Chondrocyte (in vitro differentiated cells): ENCODE measurements at places on chromosomes 12 and 14. TPM values are rescaled to one million over a fixed set of nuclear protein-coding genes. Genes with fewer than 3 reads are reported as not detected.

The CHFR gene
- 49.6 to 58.9 TPM (median 56.2 TPM) in 3 replicates for total RNA-seq

- H3K4me3 ChIP-seq: no peak overlapping the region
- no peaks in the 10 kb centered on the region for H3K27me3 ChIP-seq
- no peak for DNase-seq
- H3K27ac ChIP-seq: no peak overlapping the region
- no peaks in the 10 kb centered on the region for H3K36me3 ChIP-seq
These were observed 21.6 kb downstream of the SOX5 start for GRCh38 chr12:23927907-23928306.

DNA sequence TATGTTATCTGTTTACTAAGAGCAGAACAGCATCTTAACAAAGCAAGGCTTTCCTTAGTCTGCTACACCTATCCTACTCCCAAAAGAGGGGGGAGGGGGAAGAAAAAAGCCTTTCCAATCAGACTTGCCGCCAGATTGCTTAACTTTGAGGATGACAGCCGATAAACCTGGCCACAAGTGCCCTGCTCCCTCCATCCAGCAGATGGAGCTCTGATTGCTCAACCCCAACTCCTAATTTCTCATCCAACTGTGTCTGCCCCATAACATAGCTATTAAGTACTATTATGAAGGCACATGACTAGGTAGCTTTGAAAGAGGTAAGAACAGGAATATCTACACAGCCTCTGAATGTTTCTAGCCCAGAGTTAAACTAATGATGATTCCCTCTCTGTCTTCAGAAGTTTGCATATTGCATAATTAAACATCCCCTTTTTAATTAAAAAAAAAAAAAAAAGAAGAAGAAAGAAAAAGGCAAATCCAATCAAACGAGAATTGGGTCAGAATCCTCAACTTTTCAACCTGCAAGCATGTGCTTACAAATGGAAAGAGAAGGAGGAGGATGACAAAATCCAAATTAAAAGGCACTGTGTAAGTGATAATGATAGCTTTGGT lies 247.4 kb downstream of the GALC start:
- no peaks in the 10 kb centered on the region for H3K4me1 ChIP-seq
- no peak overlapping the region for H3K4me3 ChIP-seq
- H3K36me3 ChIP-seq: no peaks in the 10 kb centered on the region
- DNase-seq: no peak
- H3K27ac ChIP-seq: no peak overlapping the region

DNA sequence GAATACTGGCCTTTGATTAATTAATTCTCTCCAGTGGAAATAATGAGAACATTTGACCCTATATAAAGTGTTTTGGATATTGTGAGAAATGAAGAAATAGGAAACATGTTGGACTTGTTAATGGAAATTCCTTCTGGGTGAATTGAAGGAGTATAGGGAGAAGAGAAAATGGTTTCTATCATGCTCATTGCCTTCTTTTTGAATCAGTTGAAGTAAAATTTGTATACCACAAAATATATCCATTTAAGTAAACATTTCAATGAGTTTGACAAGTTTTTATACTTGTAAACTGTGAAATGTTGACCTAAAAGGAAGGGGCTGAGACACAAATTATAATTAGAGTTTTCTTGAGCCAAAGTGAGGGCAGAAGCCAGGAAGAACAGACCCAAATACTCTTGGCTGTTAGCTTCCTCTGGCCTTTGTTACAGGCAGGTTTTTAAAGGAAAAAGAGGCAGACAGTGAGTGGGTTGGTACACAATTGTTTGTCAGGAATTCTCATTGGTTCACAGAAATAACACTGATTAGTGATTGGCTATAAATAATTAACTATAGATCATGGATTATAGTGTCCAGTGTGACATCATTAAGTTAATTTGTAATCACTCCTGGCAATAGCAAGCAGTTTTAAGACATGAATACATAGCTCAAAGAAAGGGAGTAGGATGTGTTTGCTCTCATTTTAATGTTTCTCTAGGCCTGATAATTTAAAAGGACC lies 826 bp downstream of the ZNF705A start:
- no peak for DNase-seq
- H3K27me3 ChIP-seq: no peaks in the 10 kb centered on the region
- H3K36me3 ChIP-seq: no peaks in the 10 kb centered on the region

DNA sequence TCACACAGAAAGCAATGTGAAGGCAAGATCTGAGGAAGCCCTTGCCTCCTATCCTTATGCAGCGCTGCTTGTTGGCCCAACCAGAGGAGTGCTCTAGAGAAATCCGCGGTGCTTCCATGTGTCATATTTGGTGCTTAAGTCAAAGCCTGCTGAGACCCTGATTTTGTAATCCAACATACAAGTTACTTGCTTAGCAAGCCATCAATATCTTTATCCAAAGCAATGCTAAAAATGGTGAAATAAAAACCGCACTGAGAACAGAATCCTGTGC lies 250.0 kb downstream of the MED13L start:
- H3K4me3 ChIP-seq: no peak overlapping the region
- no peaks in the 10 kb centered on the region for H3K27me3 ChIP-seq
- H3K36me3 ChIP-seq: no peaks in the 10 kb centered on the region
- peak overlapping the region; percentile 37 for H3K27ac ChIP-seq

DNA sequence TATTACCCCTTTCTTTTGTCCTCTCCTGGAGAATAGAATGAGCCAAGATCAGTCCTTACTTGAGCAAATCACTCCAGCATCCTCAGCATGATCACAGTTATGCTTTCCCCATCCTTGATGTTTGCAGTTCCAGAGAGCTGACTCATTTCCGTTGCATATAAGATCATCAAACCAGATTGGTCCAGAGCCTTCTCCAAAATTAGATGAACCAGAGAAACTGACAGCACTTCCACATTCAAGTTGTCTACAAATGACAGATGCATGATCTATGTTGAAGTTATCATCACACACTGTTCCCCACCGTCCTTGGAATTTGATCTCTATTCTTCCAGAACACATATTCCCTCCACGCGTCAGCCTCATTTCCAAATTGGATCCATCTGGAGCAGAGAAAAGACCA lies 4.8 kb downstream of the CD163 start:
- H3K4me1 ChIP-seq: peaks cover 7% of the 10 kb centered on the region
- no peak overlapping the region for H3K4me3 ChIP-seq

DNA sequence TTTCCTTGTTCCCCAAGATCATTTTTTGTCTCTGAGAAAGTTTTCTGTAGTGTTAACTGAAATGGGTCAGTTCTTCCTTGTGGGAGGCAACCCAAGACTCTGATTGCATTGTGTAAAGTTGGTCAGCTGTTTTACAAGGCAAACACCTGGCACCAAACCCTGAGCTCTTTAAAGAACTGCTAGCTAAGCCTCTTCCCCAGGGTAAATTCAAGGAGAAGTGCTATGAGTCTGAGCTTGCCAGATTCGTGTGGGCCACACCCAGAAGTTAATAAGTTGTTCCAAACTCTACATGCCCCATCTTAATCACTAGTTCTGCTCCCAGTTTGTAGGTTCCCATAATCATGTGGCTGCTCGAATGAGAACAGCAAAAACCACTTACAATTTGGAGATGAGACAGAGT lies 214.5 kb downstream of the BTG1 start:
- H3K4me1 ChIP-seq: peaks cover 9% of the 10 kb centered on the region
- no peak overlapping the region for H3K4me3 ChIP-seq
- H3K27ac ChIP-seq: no peak overlapping the region

GRCh38 chr12:75553836-75554555 lies 42.6 kb upstream of the KRR1 start:
- no peak overlapping the region for H3K4me3 ChIP-seq
- no peak for DNase-seq
- peak overlapping the region; percentile 39 for H3K27ac ChIP-seq
- peaks cover 36% of the 10 kb centered on the region for H3K4me1 ChIP-seq

DNA sequence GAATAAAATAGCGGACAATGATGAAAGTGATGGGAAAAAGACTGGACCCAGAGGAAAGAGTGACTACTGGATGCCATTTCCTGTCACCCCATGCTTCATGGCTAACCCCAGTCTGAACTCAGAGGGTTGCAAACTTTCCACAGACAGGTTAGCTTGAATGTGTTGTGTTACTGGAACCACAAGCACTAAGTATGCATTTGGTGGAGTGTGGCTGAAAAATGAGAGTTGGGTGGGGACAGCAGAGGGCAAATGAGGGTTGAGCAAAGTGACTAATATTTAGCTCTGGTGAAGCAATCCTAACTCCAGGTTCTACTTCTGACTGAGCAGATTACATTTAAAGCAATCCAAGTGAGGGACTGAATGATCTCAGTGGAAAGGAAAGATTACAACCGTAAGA lies 1.6 kb downstream of the SLC16A7 start:
- no peak for DNase-seq
- H3K27ac ChIP-seq: peak overlapping the region; percentile 99
- H3K4me3 ChIP-seq: peak overlapping the region; percentile 94
- H3K27me3 ChIP-seq: no peaks in the 10 kb centered on the region
- H3K4me1 ChIP-seq: peaks cover 25% of the 10 kb centered on the region

DNA sequence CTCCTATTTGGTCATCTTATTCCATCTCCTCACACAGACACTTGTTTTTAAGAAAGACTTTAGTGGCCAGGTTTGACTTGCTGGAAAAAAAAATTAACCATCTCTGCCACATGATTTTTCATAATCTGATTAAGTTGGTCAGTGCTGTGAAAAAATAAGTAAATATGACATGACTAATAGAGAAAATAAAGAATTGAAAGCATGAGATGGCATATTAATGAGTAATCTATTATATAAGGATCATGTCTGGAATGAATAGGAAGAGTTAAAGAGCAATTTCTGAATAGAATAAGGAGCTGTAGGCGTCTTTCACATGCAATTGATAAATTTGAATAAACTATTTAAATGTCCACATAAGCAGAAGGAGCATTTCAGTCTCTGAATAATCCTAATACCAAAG lies 12.2 kb upstream of the SLCO1B1 start:
- no peak overlapping the region for H3K27ac ChIP-seq
- H3K4me1 ChIP-seq: no peaks in the 10 kb centered on the region
- peaks cover 11% of the 10 kb centered on the region for H3K27me3 ChIP-seq
- H3K36me3 ChIP-seq: no peaks in the 10 kb centered on the region

DNA sequence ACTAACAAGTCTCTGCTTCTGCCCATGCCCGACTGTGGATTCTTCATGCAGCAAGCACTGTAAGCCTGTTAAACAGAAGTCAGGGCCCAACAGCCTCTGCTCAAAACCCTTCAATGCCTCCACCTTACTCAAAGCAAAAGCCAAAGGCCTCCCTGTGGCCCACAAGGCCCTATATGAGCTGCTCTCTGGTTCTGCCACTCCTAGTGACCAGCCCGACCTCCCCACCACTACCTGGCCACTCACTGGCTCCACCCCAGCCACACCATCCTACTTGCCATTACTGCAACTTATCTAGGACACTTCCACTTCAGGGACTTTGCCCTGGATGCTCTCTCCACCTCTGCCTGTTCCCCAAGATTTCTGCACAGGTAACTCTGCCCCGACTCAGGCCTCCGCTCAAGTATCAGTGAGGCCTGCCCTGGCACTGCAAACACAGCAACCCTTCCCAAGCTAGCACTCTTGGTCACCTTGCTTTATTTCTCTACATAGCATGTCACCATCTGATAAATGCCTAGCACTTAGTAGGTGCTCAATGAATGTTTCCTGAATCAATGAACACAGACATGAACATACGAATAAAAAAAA lies 88.9 kb downstream of the ITPR2 start:
- H3K4me1 ChIP-seq: peaks cover 43% of the 10 kb centered on the region
- H3K36me3 ChIP-seq: peaks cover 2% of the 10 kb centered on the region

DNA sequence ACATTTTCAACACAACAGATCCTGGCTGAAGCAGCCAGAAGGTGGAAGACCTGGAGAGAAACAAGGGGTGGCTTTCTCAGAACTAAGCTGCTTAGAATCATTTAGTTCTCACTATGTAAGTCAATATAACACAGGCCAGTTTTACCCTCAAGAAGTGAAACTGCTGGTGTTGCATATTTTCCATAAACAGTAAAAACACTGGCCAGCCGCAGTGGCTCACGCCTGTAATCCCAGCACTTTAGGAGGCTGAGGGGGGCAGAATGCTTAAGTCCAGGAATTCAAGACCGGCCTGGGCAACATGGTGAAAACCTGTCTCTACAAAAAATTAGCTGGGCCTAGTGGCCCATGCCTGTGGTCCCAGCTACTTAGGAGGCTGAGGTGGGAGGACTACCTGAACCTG lies 11.6 kb downstream of the STX2 start:
- DNase-seq: no peak
- peak overlapping the region; percentile 17 for H3K4me3 ChIP-seq
- H3K27ac ChIP-seq: peak overlapping the region; percentile 90
- peaks cover 3% of the 10 kb centered on the region for H3K36me3 ChIP-seq
- no peaks in the 10 kb centered on the region for H3K27me3 ChIP-seq

DNA sequence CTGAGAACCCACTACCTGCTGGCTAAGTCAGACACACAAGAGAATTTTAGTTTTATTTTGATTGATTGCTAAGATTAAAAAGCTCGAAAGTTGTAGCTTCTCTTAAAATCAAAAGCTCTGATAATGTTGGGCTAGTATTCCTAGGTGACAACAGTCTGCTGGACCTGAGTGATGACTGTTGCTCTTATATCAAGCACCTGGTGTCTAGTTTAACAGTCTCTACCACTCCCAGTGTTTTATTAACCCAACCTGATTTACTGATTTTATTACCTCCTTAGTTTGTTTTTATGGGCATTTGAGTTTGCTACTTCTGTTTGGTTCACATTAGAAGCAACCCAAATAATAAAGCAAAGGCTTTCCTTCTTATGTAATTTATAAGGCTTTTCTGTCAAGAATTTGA lies 41.8 kb downstream of the ATP6V1D start:
- H3K27ac ChIP-seq: no peak overlapping the region
- H3K27me3 ChIP-seq: no peaks in the 10 kb centered on the region
- H3K4me3 ChIP-seq: no peak overlapping the region

DNA sequence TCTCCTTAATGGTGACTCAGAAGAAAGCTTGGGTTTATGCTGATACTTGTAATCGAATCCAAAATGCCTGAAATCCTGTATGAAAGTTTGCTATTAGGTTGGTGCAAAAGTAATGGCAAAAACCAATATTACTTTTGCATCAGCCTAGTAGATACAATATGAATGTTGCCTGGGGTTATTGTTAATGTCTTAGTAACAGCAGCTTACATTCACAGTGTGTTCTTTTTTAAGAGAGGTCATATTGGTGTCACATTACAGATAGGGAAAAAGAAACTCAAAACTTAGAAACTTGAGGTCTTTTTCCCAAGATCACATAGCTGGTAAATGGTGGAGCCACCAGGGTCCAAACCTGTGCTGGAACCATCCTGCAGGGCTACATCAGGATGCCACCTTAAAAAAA lies 25.2 kb downstream of the SRGAP1 start:
- H3K4me1 ChIP-seq: peaks cover 19% of the 10 kb centered on the region
- H3K27ac ChIP-seq: no peak overlapping the region
- H3K36me3 ChIP-seq: no peaks in the 10 kb centered on the region
- H3K4me3 ChIP-seq: no peak overlapping the region
- H3K27me3 ChIP-seq: no peaks in the 10 kb centered on the region
- no peak for DNase-seq

GRCh38 chr12:13390918-13391317 lies 194.4 kb downstream of the EMP1 start:
- no peak for DNase-seq
- H3K36me3 ChIP-seq: no peaks in the 10 kb centered on the region
- H3K4me1 ChIP-seq: peaks cover 12% of the 10 kb centered on the region
- H3K27me3 ChIP-seq: no peaks in the 10 kb centered on the region
- peak overlapping the region; percentile 27 for H3K27ac ChIP-seq

- no peak overlapping the region for H3K27ac ChIP-seq
- H3K27me3 ChIP-seq: peaks cover 20% of the 10 kb centered on the region
- no peak for DNase-seq
- no peaks in the 10 kb centered on the region for H3K4me1 ChIP-seq
- peaks cover 2% of the 10 kb centered on the region for H3K36me3 ChIP-seq
These were observed 2.8 kb upstream of the PIWIL1 start for GRCh38 chr12:130334937-130335336.
